ENCODE measurements at places on chromosomes 12 and 14.
A peak's percentile ranks its signal among the peaks of the same experiment; 100 is the strongest.

DNA sequence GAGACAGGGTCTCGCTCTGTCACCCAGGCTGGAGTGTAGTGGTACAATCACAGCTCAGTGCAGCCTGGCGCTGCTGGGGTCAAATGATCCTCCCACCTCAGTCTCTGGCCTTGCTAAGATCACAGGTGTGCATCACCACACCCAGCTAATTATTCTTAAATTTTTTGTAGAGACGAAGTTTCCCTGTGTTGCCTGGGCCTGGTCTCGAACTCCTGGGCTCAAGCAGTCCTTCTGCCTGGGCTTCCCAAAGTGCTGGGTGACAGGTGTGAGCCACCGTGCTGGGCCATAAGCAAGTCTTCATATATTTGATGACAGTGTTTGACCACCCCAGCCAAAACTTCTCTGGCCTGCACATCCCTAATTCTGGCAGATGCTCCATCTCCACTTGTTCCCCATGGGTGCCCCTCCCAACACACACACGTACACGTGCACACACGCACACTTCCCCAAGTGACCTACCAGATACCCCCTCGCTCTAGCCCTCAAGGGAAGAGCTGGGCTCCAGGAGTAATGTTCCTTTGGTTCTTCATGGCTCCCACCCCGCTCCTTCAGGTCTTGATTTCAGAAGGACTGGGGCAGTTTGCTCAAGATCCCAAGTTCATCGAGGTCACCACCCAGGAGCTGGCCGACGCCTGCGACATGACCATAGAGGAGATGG lies 104.3 kb upstream of the FKBP4 start:
- no peak for DNase-seq

DNA sequence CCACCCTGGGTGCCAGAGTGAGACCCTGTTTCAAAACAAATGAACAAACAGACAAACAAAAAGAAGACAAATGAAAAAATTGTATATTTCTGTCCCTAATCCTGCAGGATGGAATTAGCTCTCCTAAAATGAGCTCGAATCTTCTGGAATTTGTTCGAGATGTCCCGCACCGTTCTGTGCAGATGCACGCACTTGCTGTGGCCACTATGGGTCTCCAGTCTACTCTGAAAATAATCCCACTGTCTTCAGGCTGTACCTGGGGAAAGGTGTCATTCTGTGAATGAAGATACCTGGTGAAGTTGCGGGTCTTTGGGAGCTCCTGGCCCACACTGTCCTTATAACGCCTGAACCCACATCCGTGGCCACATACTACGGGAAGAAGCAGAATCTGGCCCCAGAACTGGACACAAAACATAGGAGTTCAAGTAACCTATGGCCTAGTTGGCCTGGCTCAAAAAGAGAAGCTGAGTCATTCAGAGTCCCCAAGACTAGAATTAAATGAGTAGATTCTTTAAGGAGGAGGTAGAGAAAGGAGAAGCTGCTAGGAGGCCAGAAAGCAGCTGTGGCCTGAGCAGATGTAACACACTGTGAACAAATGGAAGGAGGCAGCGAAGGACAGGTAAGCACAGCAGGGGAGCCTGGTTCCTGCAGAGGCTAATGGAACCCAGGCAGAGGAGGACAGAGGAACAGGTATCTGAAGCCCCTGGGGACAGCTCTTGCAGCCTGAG lies 108.6 kb downstream of the FOXN3 start:
- no peak for DNase-seq

- DNase-seq, result no peak
Measured at GRCh38 chr12:47990351-47991105, 13.7 kb downstream of the COL2A1 start.

GRCh38 chr14:53652068-53652467 lies 304.6 kb downstream of the BMP4 start:
- DNase-seq, result no peak

DNA sequence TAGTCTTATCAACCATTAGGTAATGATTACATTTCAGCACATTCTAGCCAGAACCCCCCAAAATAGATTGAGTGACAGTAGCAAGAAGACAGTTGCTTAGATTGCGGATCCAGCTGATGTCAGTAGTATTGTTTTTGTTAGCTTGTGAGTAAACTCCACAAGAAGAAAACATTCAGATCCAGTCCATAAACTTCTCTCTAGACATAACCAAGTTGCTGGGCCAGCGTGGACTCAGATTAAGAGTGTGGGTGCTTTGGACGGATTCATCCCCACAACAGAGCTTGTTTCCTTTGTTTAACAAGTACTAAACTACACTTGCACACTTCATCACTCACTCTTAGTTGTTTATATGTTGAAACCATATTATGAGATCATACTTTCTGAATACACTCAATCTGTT lies 293.4 kb downstream of the NPAS3 start:
- no peak for DNase-seq

- no peak for DNase-seq
Measured at GRCh38 chr12:118310320-118310719, 62.4 kb downstream of the TAOK3 start.

DNA sequence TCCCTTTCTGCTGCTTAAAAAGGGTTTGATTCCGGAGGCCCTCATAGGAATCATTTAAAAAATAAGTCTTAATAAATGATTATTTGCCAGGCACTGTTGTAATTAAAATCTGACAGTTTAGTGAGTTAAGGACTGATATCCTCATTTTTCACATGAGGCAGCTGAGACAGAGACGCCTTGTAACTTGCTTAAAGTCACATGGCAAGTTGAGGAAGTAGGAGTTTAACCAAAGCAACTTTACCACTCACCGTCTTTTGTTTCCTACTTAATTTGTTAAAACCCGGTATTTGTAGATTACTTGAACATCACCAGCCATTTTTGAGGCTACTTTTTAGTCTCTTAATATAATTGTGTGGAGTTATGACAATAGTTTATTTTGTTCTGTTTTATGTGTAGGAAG lies 2.4 kb downstream of the TIGAR start:
- no peak for DNase-seq

DNA sequence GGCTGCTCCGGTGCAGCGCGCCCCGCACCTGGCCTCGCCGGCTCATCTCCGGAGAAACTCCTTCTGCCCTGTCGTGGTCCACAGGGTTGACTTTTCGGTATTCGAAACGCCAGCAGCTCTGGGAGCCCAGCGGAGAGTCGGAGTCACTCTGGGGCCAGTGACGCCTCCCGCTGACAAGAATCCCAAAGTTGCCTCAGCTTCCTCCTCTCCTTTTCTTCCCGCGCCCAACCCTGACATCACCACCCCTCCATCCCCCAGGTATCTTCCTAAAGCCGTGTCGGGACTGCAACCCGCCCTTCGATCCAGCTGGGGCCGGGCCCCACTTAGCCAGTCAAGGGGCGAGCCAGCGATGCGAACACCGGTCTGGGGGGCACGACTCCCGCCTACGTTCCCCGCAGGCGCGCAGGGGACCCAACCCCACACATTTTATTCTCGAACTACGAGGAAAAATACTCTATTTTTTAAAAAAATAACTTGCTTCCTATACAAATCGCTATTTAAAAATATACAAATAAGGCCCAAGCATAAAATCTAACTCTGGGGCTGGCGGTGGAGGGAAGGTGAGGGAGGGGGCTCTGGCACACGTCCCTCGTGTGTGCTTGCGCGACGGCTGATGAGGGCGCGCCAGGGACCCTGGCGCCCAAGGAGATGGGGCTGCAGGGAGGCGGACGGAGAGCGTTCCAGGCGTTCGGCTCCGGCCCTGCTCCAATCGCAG lies 2.1 kb downstream of the NKX2-8 start:
- DNase-seq, result no peak

DNA sequence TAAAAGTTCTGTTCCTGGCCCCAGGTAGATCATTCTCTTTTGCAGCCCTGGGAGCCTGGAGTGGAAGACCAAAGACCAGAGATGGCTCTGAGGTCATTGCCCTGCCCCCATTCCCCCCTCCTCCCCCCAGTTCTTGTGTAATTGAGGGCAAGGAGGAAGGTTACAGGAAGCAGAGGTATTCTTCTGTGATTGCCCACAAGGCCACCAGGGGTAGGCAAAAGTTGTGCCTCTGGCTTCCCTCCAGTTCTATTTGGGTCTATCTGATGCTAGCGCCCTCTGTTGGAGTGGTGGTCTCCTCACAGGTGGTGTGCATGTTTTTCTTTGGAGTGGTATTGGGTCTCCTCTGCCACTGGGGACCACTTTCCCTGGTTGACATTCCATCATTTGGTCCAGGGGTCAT lies 41.2 kb upstream of the CRY1 start:
- no peak for DNase-seq

DNA sequence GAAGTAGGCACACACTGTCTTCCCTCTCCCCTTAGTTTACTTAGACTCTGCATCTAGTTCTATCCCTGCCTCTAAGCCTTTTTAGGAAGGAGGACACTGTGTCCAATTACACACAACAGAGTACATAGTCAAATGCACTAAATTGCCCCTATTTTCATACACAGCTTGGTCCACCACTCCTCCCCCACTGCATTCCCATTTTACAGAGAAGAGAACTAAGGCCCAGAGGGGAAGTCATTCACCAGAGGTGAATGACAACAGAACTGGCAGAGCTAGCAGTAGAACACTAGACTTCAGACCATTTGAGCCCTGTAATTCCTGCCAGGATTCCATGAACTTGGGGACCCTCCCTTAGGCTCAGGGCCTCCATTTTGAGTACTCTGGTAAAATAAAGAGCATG lies 1.1 kb upstream of the JPH4 start:
- DNase-seq, result peak; percentile 8
